ENCODE measurements at places on chromosomes 16 and 17.

- no peak for DNase-seq
Observed at GRCh38 chr16:75475420-75475847, 10.9 kb upstream of the TMEM170A start.

DNA sequence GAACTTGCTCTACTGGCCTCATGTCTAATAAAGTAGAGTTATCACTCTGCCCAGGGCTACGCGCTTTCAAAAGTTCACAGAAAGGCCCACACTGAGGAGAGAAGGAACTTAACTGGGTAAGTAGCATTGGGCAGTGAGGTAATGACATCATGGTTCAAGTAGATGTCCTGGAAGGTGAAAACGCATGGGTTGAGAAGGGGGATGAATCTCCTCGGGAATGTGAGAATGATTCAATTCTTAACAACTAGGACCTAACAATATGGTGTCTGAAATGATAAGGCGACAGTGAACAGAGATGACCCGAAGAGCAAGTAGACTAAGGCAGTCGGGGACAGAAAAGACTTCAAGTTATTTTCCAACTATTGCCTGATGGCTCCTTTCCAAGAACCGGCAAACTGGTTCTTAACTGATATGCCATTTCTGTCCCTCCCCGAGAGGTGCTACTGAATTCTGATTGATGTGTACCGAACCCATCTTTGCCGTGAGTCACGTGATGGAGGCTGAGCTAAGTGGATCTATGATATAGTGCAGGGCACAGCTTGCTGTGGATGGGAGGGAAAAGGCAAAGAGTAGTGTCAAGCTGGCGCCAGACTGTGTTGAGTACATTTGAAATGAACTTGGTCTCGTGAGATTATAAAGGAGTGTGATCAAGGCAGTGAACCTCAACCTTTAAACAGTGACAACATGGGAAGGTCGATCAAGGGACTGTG is 44.1 kb downstream of the MARCHF10 start:
- no peak for DNase-seq

GRCh38 chr16:46721885-46722284 is 26.3 kb downstream of the MYLK3 start:
- DNase-seq, result no peak

DNA sequence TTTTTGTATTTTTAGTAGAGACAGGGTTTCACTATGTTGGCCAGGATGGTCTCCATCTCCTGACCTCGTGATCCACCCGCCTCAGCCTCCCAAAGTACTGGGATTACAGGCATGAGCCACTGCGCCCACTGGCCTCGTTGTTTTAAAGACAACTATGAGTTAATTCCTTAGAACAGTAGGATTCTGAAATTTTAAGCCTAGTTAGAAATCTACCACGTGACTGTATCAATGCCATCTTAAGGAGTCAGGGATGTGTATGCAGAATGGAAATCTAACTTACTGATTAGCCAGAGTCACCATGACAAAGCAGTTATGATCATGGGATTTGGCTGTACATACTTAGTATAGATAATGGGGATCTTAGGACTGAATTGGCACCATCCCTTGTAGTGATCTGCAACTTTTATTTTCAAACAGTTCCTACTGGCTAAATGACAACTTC is 2.8 kb downstream of the CEP20 start:
- DNase-seq, result no peak

DNA sequence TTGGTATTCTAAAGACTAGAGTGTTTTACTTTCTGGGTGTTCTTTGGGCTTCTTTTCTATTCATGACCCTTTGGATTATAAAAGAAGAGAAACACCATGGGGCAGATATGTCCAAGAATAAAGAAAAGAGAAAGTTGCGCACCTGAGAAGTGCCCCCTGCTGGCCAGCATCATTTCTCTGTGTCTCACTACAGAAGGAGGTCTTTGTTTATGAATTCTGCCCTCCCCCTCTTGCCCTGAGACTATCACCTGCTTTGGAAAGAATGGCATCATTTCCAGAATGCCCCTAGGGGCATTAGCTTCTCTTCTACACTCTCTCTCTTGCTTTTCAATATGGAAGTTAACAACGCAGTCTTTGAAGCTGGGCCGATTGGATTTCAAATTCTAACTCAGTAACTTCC is 45.0 kb downstream of the CDH13 start:
- peak; percentile 10 for DNase-seq

DNA sequence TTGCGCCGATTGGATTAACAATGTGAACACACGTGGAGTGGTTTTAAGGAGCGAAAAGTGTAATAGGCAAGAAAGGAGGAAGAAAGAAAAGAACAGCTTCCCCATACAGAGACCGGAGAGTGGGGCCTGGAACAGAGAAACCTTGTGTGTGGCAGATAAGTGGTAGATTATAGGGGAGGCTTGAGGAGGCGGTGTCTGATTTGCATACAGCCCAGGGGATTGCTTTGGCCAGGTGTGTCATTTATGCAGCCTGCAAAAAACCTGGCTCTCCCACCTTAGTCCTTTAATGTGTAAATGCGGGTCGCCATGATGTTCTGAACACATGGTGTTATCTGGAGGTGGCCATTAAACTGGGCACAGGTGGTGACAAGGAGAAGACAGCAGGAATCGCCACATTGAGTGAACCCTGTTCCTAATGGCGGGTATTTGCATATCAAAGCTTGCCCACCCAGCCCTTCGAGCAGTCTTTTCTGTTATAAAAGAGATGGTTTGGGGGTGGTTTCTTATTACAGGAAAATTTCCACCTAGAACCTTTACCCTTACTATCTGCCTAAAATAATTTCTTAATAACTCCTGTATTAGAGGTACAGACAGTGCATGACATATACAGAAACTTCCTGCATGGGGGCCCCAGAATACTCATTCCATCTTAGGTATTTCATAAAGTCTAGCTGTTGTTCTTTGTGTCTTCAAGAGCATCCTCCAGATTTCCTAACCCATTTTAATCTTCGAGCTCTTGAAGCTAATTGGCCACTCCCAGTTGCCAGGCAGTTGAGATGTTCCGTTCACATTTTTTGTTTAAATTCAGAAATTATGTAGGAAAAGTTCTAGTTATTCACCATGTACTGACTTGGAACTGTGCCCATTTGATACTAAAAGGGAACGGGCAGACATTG is 292.5 kb downstream of the RBFOX1 start:
- DNase-seq, result no peak

- DNase-seq, result no peak
Observed at GRCh38 chr16:11561454-11561805, 25.3 kb downstream of the LITAF start.

Data from stimulated activated CD8-positive, alpha-beta memory T cell treated with anti-CD3 and anti-CD28 coated beads, Interleukin-4, amount 100 ng/mL, for 24 hours (primary cell).